ENCODE measurements at places on chromosomes 2 and 18.

DNA sequence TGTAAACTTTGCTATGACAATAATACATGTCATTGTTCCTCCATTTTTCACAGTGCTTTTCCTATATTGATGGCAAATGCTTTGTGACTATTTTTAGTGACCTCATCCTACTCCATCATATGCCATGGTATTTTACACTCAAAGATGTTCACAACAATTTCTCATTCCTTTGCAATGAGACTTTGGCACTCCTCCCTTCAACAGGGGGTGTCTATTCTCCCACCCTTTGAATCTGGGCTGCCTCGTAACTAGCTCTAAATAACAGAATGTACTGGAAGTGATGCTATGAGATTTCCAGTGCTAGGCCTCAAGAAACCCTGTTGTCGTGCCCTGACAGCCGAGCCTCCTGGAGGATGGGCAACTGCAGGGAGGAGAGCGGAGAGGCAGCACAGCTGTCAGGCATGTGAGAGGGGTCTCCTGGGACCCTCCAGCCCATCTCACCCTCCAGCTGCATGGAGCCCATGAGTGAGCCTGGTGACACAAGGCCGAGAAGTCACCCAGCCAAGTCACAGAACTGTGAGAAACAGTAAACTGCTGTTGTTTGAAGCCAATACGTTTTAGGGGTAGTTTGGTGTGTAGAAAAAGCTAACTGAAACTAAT is 103.1 kb upstream of the APCDD1 start:
- DNase-seq = no peak

- DNase-seq = no peak
Observed at GRCh38 chr2:239359196-239359912, 41.5 kb downstream of the HDAC4 start.

- peak; percentile 76 for DNase-seq
Observed at GRCh38 chr2:173347305-173348168, 7.1 kb upstream of the CDCA7 start.

DNA sequence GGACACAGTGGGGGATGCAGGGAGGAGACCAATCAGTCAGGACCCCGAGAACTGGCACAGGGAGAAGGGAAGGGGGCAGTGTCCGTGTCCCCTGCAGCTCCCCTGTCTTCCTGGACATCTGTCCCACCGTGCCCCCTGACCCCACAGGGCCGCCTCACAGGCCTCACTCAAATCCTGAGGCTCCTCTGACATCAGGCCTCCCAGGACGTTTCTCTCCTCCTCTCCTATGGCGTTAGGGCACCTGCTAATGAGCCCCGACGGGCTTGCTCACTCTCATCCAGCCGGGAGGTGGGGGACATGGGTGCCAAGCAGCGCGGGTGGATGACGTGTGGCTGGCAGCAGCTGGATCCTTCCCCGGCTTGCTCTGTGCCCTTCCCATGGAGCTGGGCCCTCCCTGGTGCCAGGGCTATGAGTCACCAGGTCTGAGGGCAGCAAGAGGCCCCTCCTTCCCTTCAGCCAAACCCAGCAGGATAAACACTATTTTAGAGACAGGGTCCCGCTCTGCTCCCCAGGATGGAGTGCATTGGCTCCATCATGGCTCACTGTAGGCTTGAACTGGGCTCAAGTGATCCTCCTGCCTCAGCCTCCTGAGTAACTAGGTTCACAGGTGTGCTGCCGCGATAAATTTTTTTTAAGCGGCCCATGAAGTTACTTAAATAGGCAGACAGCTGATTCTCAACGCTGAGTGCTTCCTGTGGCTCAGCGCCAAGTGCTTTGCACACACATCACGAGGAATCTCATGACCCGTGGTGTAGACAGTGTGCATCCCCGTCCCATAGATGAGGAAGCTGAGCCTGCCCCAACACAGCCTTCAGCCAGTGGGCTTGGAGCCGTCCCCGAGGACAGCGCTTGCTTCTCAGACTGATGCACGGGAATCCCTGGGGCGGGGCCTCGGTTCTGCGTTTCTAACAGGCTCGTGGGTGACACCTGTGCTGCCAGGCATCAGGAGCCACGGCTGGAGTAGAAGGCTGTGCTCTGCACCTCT is 64.5 kb upstream of the HDAC4 start:
- no peak for DNase-seq

- no peak for DNase-seq
Observed at GRCh38 chr2:128504246-128505149, 185.8 kb upstream of the HS6ST1 start.

DNA sequence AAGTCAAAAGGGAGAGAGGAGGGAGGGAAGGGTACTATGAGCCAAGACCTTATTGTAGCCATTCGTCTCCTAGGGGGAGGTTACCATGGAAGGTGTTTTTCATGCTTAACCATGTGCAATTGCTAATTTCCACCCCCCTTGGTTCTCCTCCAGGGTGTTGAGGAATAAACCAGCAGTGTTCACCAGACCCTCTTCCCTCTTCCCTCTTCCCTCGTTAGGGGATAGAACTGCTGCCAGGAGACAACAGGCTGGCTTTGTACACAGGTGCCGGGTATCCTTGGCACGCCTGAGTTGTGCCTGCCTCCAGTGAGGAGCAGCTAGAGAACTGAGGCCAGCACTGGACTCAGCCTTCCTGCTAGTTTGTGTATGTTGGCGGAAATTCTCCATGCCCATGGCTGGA is 41.1 kb upstream of the ARL5A start:
- no peak for DNase-seq

DNA sequence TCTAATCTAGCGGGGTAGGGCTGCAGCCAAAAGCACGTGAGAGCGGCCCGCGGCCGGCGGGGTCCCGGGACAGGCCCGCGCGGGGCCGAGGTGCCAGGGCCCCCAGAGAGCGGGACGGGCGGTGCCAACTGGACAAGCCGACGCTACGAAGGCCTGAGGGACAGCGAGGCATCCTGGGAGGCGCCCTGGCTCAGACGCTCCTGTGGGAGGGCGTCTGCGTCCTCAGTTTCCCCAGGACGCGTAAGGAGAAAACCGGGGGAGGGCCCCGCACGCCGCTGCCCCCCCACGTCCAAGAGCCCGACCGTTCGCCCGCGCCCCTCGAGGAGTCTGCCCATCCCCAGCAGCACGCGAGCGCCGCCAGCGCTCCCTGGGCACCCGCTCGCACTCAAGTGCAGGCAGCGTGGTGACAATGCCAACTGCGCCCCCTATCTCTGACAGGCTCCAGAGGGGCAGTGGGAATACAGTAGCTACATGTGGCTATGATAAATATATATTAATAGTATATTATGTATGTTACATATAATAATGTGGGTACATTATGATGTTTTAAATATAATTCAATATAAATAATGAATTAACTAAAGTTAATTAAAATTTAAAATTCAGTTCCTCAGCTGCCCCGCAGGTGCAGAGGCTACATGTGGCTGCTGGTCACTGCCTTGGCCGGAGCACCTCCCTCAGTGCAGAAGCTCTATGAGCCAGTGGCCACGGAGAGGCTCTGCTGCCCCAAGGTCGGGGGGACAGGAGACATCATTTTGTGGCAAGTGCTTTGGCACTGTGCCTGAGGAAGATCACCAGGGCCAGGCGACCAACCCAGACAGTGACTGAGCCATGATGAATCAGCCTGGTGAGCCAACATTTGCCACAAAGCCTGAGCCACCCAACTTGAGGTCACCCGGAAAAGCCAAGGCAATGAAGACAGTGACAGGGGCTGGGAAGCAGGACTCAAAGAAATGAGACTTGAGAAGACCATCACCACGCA is 5.5 kb upstream of the SFT2D3 start:
- no peak for DNase-seq

GRCh38 chr2:170716851-170717598 is 1.9 kb downstream of the SP5 start:
- no peak for DNase-seq

DNA sequence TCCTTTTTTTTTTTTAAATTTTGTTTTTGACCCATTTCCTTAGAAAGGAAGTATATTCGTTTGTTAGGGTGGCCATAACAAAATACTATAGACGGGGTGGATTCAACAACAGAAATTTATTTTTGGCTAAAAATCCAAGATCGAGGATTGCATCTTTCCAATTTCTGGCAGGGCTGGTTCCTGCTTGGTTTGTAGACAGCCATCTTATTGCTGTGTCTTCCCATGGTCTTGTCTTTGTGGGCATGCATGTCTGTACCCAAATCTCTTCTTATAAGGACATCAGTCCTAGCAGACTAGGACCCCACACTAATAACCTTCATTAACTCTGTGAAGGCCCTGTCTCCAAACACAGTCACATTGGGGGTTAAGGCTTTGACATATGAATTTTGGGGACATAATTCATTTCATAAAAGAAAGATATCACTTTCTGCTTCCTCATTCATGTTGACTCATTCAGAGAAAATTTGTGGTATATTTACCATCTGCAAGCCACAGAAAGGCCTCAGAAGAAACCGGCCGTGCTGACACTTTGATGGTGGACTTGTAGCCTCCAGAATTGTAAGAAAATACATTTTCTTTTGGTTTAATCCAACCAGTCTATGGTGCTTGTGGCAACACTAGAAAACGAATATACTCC is 262.1 kb downstream of the LPIN1 start:
- DNase-seq = no peak

GRCh38 chr2:215712219-215712868 is 276.5 kb upstream of the FN1 start:
- no peak for DNase-seq

DNA sequence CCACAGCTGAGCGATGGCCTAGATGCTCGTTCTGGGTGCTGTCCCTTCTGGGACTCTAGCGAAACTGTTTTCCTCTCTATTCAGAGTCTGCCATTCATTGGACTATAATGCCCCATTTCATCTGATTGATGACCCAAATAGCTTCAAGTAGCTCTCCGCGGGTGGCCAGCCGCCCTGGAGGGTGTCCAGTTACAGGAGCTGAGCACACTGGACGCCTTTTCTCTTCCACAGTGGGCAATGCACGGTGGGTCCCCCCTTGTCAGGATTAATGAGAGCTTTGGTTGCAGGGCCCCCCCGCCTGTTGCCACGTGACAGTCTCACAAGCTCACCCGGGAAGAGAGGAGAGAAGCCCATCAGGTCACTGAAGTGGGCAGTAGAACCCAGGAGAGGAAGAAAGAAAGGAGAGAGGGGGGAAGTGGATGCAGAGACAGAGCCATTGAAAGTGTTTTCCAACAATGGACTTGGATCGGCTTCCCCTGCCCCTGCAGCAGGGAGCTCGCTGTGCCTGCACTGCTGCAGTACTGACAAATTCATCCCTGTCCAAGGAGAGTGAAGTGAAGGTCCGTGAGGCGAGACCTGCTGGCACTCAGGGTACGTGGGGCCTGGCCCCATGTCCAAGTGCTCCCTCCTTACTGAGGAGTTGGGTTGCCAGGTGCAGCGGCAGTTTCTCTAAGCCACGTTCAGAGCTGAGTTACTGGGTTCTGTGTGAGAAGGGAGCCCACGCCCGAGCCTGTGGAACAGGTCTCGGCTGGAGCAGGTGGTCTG is 44.8 kb downstream of the DIPK1C start:
- no peak for DNase-seq

GRCh38 chr2:178521304-178522150 is 41.3 kb downstream of the PLEKHA3 start:
- DNase-seq = no peak

GRCh38 chr2:169961911-169962310 is 134.7 kb downstream of the UBR3 start:
- DNase-seq = no peak

- no peak for DNase-seq
Observed at GRCh38 chr2:131094463-131095281, 1.4 kb upstream of the FAM168B start.

GRCh38 chr2:178317811-178318210 is 123.5 kb downstream of the OSBPL6 start:
- no peak for DNase-seq

- no peak for DNase-seq
Observed at GRCh38 chr2:101777337-101777736, 79.8 kb downstream of the MAP4K4 start.

- DNase-seq = no peak
Observed at GRCh38 chr2:86788165-86788564, 2.5 kb downstream of the CD8A start.

DNA sequence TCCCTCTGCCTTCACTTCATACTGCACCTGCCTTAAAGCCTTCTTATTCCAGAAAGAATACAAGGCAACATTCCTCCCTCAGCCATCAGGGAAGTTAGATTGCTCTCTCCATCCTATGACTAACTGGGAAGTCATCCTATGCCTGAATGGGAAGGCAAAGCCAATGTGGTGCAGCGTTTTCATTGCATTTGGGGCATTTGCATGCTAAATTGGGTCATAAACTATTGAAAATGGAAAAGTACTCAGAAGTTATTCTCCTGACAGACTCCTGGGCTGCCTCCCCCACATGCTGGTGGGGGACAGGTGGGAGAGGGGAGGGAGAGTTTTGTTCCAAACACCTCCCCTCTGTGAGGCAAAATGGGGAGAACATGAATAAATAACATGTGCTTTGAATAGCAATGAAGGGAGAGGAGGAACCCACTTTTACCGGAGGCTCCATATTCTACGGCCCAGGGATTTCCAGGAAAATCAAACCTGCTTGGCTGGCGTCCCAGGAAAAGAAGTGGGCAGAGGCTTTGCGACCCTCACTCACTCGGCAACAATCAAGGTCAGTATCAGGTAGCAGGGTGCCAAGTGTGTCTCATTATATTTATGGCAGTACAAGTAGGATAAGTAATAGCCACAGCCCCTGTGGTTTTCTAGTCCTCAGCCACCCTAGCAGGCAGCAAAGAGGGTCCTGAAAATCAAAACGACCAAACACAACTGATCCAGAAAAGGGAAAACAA is 84.1 kb downstream of the BOD1L2 start:
- no peak for DNase-seq

GRCh38 chr18:28041366-28041765 is 135.6 kb downstream of the CDH2 start:
- DNase-seq = no peak

DNA sequence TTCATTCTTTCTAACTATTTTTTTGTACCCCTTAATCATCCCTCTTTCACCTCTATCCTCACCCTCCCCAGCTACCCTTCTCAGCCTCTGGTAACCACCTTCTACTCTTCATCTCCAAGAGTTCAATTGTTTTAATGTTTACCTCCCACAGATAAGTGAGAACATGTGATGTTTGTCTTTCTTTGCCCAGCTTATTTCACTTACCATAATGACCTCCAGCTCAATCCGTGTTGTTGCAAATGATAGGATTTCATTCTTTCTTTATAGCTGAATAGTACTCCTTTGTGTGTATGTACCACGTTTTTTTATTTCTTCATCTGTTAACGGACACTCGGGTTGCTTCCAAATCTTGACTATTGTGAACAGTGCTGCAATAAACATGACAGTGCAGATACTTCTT is 22.1 kb upstream of the TMEM37 start:
- no peak for DNase-seq

GRCh38 chr2:120759543-120760331 is 24.1 kb downstream of the GLI2 start:
- no peak for DNase-seq

DNA sequence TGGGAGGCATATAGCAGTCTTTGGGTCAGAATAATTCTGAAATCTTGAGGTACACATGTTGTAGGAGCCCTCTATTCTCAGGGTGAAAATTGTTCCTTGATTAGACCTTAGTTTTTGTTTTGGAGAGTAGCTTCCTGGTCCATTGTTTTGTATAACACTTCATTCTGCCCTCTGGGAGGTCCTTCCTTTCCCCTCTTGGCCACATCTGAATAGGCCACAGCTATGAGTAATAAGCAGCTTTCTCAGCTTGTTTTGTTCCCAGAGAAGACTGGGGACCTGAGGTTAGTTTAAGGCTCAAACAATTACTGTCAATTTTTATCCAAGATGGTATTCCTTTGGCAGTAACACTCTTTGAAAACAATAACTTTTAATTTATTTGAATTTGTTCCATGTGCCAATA is 72.6 kb upstream of the NOL4 start:
- no peak for DNase-seq

- DNase-seq = no peak
Observed at GRCh38 chr2:160434254-160434948, 59.2 kb downstream of the RBMS1 start.

- no peak for DNase-seq
Observed at GRCh38 chr18:31197676-31198075, 35.0 kb upstream of the DSC1 start.

All from HuH-7 (cell line).